ENCODE measurements at places on chromosomes 1 and 21.
A peak's percentile ranks its signal among the peaks of the same experiment; 100 is the strongest.

- no peak for DNase-seq
Observed at GRCh38 chr1:7940745-7941436, at the start of gene TNFRSF9. TSS of gene TNFRSF9 (minus strand) at chr1:7940839. CDS start at chr1:7939994, 845 bp downstream.

DNA sequence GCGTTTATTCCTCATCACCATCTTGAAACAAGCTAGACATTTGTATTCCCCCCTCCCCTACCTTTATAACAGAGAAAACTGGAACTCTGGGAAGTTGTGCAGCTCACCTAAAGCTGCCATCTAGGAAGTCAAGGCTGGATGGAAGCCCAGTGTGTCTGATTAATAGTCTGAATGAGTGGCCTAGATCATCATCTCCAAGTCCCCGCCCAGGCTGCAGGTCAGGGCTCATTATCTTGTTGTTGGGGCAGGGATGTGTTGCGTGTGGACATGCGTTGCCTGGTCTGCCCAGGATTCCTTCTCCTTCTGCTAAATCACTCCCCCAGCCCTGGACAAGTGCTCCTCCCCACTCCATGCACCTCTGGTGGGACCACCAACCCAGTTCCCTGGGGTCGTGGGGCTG is 14.7 kb upstream of the KAZN start:
- no peak for DNase-seq

DNA sequence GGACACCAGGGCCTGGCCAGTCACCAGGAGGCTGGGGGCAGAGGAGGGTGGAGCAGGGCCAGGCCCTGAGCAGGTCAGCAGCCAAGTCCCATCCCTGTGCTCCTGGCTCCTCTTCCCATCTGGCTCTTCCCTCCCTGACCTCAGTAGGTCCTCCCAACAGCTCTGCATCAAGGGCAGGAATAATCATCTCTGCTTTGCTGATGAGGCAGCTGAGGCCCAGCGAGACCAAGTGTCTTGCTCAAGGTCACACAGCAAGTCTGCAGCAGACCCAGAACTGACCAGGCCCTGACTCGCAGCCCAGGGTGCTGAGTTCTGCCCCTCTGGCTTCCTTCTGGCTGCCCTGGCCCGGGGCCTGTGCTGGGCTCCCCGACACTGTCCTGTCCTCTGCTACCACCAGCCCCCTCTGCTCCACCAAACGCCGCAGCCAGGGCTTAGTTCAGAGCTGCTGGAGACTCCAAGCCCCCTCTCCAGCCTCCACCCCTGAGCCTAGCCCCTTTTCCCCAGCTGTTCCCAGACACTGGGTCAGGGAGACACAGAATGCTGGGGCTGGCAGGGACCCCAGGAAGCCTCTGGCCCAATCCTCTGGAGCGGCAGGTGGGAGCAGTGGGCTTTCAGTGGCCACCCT is 224.9 kb downstream of the PTPRU start:
- DNase-seq: no peak

DNA sequence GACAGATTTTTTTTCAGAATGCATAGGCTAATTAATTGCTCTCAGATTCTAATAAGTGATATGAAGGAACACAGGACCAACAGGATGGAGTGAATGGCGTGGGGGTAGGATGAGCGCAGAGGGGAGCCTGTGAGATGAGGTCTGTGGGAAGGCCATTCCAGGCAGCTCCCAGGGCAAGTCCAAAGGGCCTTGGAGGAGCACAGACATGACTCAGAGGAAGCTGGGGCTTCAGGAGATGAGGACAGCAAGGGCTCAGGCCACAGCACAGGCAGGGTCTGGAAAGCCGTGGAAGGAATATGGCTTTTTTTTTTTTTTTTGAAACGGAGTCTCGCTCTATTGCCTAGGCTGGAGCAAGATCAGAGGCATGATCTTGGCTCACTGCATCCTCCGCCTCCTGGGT is 35.1 kb downstream of the FMN2 start:
- DNase-seq: no peak

- no peak for DNase-seq
Observed at GRCh38 chr1:150841626-150842025, 33.6 kb upstream of the CTSK start.

DNA sequence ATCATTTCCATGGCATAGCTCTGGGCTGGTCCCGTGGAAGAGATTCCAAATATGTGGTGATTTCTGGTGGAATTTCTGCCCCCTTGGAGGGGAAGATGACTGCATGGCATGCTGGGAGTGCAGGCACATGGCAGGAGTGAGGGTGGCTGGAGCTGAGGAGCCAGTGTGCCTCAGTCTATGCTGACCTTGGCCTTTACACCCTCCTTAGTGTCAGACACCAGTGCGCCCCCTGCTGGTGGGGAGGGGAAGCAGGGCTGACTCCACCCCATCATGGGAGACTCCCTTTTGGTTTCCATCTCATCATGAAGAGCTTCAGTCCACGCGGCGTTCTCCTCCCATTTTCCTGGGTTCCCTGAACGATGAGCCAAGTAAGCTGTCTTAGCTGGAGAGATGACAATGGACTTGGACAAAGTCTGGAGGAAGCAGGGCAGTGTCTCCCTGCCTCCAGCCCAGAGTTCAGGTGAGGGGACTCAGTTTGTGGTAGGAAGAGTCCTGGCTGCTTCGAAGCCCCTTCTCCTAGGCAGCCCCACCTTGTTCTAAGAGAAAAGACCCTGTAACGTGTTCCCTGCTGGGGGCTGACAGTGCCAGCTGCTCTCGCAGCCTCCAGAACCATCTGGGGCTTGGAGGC is 10.3 kb downstream of the ALX3 start:
- DNase-seq: peak; percentile 63

- DNase-seq: no peak
Observed at GRCh38 chr1:201176940-201177339, 13.7 kb upstream of the IGFN1 start.

DNA sequence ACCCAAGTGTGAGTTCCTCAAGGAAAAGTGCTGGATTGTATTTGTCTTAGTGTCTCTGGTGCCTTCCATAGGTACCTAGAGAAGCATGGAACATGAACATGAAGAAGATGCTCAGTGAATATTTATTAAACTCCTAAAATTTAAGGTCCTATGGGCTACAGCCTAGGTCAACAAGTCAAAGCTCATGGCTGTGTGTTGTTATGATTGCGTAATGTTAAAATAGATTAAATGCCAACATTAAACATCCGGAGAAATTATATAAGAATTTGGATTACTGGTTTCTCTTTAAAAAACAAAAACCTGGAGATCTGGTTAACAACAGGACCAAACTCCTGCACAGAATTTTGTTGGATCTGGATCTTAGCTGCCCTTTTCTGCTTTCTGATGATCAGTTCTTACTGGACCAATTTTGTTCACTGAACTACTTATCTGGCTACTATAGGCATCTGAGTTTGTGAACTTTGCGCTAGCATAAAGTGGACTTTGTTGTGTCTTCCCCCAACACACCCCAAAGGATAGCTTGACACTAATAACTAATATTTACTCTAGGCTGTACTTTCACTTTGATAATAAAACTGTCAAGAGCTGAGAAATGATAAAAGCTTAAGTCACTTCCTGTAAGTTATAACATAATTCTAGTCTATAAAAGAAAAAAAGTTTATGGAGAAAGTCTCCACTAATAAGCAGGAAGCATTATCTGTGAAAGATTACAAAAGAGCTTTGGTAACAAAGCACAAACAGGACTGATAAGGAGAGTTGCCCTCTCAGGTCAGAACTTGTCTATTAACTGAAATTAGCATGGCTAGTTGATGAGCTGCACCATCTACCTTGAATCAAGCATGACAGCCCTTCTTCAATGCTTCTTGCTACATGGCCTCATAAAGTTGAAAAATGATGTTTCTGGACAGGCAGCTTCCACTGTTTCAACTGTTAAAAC is 20.7 kb downstream of the F5 start:
- DNase-seq: no peak

DNA sequence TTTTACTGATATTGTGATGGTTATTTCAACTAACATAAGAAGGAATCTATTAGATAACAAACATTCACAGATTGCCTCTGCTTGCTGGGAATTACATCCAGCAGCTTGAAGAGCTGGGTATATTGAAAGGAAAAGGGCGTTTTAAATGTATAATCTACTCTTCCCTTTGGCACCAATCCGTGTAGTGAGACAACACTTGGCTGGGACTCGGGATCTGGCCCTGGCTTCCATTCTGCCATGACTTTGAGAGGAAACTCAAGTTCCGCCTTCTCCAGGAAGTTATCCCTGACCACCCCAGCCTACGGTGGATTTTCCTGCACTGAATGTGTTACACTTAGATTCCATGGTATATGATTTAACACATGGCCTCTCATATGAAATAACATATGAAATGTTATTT is 86.9 kb upstream of the UBE2U start:
- no peak for DNase-seq

GRCh38 chr1:156852418-156852874 is 6.5 kb downstream of the INSRR start:
- no peak for DNase-seq

GRCh38 chr1:6098303-6099215 is 52.9 kb downstream of the KCNAB2 start:
- DNase-seq: no peak

- no peak for DNase-seq
Observed at GRCh38 chr1:236332092-236332758, 50.5 kb upstream of the ERO1B start.
